Cerebellum (tissue), 4 donors: ENCODE measurements at places on chromosomes 4 and X. TPM values are rescaled to one million over a fixed set of nuclear protein-coding genes. Genes with fewer than 3 reads are reported as not detected.

MXRA5 gene
- total RNA-seq: 6.7 TPM

MAGED4B gene
- 71.2 TPM for total RNA-seq

TRPC3 gene
- total RNA-seq: 88.6 TPM

CFI gene
- 5.7 TPM for total RNA-seq

FAM193A gene
- total RNA-seq: 27.9 TPM

HTRA3 gene
- 2.4 TPM for total RNA-seq

SPANXB1 gene
- total RNA-seq: not detected

CACNA1F gene
- 0.36 TPM for total RNA-seq

CENPVL1 gene
- total RNA-seq: 2.4 TPM

SOD3 gene
- total RNA-seq: 0.54 TPM

OFD1 gene
- total RNA-seq: 31.3 TPM

IL3RA gene
- 2.4 TPM for total RNA-seq
